ENCODE measurements at places on chromosomes 11 and 22.

DNA sequence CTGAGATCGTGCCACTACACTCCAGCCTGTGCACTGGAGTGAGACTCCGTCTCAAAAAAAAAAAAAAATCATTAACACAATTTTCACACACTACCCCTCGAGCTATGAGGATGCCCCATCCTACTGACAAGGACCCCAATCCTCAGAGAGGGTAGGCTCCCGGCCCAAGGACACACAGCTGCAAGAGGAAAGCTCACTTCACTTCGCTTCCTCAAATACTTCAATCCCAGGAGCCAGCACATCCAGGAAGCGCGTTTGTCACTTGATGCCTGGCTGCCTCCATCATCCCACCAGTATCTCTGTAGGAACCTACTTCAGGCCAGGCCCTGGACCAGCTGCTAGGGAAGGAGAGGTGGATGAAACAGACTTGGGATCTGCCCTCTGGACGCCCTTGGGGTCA is 144.0 kb downstream of the CRYBB2 start:
- DNase-seq = no peak

DNA sequence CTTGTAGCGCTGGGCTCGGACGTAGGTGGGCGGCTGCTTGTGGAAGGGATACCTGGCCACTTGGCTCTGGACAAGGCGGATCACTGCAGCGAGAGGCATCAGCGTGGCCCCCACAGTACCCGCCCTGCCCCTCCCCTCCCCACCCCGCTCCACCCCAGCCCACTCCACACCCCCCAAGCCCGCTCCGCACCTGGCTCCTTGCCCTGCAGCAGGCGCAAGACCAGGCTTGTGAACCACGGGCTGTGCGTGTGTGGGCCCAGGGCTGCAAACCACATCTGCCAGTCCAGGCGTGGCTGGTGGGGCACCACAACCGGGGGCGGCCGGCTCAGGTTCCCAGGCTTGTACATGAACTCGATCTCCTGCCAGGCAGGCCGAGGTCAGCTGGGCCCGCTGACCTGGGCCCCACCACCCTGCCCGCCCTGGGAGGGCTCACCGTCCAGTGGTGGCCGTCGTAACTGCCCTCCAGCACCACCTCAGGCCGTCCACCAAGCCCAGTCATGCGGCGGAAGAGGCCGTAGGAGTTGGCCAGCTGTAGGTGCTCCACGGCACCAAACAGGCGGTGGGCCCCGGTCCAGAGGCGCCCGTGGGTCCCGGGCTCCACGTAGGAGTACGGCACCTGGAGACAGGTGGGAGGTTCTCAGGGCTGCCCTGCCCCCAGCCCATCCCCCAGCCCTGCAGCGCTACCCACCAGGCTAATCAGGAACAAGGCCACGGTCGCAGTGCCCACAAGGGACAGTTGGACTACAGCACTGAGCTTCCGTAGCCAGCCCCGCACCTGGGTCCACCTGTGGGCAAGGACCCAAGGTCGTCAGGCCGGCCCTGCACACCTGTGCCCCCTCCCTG is 2.9 kb downstream of the LMF2 start:
- DNase-seq = no peak

- no peak for DNase-seq
These were observed 30.0 kb downstream of the PLEKHA7 start for GRCh38 chr11:16984229-16984628.

DNA sequence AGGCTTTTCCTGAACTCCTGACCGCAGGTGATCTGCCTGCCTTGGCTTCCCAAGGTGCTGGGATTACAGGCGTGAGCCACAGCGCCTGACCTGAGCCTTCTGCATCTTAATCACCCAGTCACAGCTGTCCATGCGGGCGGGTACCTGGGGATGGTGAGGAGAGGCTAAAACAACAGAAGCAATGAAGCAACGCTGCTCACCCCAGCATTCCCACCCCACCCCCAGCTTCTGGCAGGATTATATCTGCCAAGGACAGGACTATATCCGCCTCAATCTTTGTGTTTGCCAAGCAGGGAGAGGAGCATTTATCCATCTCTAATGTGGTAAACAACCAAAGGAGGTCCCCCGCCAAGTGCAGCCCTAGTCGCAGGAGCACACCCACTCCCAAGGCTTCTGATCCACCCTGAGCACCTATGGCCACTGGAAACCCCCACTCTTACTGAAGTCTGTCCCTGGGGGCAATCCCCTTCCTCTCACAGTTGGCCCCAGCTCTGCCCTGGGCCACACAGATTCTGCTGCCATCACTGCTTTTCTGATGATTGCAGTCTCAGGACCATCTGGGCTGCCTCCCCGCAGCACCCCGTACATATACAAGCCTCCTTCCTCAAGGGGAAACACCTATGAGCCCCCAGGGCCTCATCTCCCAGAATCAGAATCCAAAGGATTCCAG is 8.8 kb upstream of the LGALS2 start:
- DNase-seq = no peak

DNA sequence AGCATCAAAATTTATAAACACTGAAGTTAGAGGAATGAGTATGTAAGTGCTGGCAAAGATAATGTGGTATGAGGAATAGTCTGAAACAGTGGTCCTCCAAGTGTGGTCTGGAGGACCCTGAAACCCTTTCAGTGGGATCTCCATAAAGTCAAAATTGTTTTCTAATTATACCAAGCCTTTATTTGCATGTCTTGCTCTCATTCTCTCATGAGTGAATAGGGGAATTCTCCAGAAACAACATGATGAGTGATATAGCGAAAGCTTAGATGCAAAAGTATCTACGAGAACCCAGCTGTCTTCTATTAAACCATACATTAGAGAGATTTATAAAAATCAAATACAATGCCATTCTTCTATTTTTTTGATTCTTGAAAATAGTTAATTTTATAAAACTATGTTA is 145.0 kb upstream of the RAG2 start:
- DNase-seq = no peak

- no peak for DNase-seq
These were observed 21.2 kb upstream of the RASD2 start for GRCh38 chr22:35519306-35520000.

- no peak for DNase-seq
These were observed 1.7 kb downstream of the ZBED4 start for GRCh38 chr22:49855251-49855911.

DNA sequence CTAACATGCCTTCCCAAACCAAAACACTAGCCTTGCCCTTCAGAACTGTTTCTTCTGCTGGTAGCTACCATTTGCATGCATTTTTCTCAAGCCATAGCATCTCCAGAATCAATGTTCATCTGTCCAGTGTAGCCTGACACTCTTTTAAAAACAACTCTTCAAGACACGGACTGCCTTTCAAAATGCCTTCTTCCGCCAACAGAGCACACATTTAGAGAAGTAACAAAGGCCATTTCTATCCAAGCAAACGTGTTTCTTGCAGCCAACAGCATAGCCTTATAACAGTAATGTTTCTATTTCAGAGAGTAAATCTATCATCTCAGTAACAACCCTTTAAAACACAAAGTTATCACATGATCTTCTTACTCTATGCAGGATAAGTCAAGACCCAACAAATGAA is 143.3 kb upstream of the MTMR2 start:
- no peak for DNase-seq

DNA sequence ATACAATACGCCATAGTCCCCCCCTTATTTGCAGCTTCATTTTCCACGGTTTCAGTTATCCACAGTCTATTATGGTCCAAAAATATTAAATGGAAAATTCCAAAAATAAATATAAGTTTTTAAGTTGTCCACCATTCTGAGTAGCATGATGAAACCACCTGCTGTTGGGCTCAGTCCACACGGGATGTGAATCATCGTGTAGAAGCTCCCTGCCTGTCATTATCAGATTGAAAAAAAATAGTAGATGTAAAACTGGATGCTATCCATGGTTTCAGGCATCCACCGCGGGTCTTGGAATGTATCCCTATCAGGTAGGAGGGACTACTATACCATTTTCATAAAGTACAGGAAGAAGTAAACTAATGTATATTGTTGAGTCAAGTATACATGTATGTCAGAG is 127.4 kb downstream of the TTC17 start:
- no peak for DNase-seq

GRCh38 chr11:13339195-13340153 is 61.9 kb downstream of the BMAL1 start:
- peak; percentile 21 for DNase-seq

DNA sequence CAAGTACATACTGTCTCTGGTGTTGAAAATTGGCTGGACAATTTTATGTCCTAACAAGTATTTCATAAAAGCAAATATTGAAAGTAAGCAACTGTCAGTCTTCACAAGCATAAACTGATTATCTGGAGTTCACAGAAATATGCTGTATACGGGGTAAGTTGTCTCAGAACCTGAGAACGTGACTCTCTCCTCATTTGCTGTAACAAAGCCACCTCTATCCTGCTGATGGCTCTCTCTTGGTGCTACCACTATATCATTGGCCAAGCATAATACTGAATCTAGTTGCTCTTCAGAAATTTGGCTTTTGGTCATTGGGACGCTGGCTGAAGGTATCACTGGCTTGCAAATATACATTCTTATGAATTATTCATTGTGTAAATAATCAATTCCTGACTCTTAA is 1078.0 kb downstream of the LRRC4C start:
- no peak for DNase-seq

DNA sequence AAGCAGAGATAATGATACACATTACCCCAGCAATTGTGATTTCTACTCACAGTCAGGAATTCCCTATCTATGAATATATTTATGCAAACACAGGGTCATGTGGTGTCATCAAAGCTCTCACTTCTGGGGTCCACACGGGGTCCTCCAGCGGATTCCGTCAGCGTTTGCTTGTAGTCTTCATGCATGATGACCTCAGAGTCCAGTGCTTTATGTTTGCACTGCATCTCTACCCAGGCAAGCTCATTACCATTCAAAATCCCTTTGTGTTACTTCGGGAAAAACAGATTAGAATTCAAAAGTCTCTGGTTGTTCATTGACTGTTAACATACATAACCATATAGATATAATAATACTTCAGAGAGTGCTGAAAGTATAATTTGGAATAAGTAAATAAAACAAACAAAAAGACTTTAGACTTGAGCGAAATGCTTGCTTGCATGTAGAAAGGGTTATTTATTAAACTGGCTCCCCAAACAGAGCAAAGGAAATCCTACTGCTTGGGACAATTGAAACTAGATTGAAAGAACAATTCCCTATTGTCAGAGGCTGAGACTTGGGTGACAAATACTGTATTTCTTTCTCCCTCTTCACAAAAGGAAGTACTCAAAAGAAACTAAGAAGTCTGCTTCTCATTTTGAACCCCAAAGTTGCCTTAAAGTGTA is 423.1 kb downstream of the ETS1 start:
- no peak for DNase-seq

GRCh38 chr22:30804626-30805025 is 110.0 kb downstream of the OSBP2 start:
- DNase-seq = no peak

- DNase-seq = no peak
These were observed 40.2 kb downstream of the FAM118A start for GRCh38 chr22:45349916-45350315.

DNA sequence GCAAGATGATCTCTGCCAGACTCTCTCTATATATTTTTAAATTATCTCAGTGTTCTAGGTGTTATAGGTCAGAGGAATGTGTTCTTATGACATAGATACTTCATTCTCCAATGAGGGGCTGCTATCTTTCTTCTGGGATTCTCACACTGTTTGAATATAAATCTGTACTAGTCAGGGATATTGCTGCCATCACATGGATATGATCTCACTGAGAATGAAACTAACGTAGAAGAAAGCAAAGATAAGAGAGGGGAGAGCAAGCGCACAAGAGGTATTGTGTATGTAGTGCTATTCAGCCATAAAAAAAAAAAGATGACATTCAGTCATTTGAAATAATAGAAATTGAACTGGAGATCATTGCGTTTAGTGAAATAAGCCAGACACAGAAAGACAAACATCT is 42.2 kb upstream of the SLC36A4 start:
- no peak for DNase-seq

DNA sequence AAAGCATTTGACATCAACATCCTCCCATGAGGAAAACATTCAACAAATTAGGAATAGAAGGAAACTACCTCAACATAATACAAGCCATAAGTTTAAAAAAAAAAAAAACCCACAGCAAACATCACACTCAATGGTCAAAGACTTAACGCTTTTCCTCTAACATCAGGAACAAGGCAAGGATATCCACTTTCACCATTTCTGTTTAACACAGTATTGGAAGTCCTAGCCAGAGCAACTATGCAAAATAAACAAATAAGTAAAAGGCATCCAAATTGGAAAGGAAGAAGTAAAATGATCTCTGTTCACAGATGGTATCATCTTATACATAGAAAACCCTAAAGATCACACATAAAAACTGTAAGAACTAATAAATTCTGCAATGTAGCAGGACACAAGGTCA is 13.1 kb downstream of the FXYD6 start:
- DNase-seq = no peak

- DNase-seq = no peak
These were observed at the start of gene TRIM29 for GRCh38 chr11:120137611-120138521. TRIM29 (minus strand) TSS chr11:120138113; CDS start chr11:120138031, 82 bp downstream.

DNA sequence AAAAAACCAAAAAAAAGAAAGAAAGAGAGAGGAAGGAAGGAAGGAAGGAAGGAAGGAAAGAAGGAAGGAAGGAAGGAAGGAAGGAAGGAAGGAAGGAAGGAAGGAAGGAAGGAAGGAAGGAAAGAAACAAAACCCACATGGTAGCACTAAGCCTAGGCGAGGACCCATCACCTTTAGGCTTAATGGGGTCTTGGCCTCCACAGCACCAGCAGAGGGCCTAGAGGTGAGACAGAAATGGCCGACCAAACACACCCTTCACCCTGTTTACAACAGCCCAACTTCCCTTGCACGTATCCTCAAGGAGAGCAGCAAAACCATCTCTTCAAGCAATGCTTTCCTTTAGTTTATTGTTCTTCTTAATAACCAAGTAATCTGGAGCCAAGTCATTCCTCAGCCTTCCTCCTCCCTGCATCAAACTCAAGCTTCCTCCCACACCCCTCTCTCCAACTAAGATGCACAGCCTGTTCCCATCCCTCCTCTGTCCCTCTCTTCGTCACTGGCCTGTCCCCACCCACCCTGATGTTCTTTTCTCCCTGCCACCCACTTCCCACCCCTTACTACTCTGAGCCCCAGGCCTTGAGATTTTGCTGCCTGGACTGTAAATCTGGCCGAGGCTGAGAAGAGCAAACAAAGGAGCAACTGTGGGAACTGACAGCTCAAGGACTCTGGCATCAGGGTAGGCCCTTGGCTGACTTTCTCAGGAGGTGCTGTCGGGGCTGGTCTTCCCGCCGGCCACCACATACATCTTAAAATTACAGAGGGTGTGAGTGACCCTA is 26.0 kb downstream of the POU2AF1 start:
- DNase-seq = no peak

DNA sequence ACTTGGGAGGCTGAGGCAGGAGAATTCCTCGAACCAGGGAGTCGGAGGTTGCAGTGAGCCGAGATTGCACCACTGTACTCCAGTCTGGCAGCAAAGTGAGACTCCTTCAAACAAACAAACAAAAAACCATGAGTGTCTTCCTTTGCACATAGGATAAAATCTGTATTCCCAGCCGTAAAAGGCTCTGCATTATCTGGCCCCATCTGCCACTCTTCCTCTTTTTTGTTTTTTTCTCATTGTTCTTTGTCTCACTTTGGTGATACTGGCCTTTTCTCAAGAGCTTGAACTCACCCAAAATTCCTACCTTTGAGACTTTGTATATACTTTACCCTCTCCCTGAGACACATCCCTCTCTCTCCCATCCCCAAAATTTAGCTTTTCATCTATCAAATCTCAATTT is 17.6 kb downstream of the FDX1 start:
- DNase-seq = no peak

Data from activated CD4-positive, alpha-beta T cell treated with anti-CD3 and anti-CD28 coated beads, Interleukin-2, amount 50 U/mL, for 1 hour (primary cell).